A549 treated with GW870086 at 1 μM for 4 hours (cell line): ENCODE measurements at places on chromosomes 16 and 17. TPM values are rescaled to one million over a fixed set of nuclear protein-coding genes. Genes with fewer than 3 reads are reported as not detected.

Gene TP53I13
- total RNA-seq = 72.9 to 103 TPM (median 99.5 TPM) in 5 replicates

Gene PIK3R5
- total RNA-seq = 0.08 TPM in 1 of 5 replicates, not detected in the others

Gene RASD1
- 1.2 to 1.9 TPM (median 1.7 TPM) in 5 replicates for total RNA-seq

Gene EPX
- total RNA-seq = not detected in 5 replicates

Gene IL32
- total RNA-seq = 21.6 to 35.8 TPM (median 29.8 TPM) in 5 replicates

Gene ACE
- 0.94 to 2.1 TPM (median 1.7 TPM) in 5 replicates for total RNA-seq

Gene KCNJ2
- total RNA-seq = 0.03 to 0.07 TPM (median 0.05 TPM) in 5 replicates

Gene ZNF174
- 11.8 to 13.9 TPM (median 13.3 TPM) in 5 replicates for total RNA-seq

Gene SAT2
- total RNA-seq = 65.1 to 91.4 TPM (median 81.4 TPM) in 5 replicates

Gene KRTAP4-1
- 0.20 to 0.22 TPM in 2 of 5 replicates, not detected in the others for total RNA-seq

Gene PRR35
- 0.13 to 0.22 TPM (median 0.17 TPM) in 4 of 5 replicates, not detected in the other for total RNA-seq

Gene KRT35
- total RNA-seq = not detected in 5 replicates

Gene TMEM204
- 0.07 to 0.08 TPM in 2 of 5 replicates, not detected in the others for total RNA-seq

Gene KRT20
- total RNA-seq = 0.10 to 0.53 TPM (median 0.27 TPM) in 5 replicates

Gene OR3A3
- not detected in 5 replicates for total RNA-seq

Gene ACSM2A
- total RNA-seq = not detected in 5 replicates

Gene CDRT4
- total RNA-seq = 0.64 to 1.7 TPM (median 0.78 TPM) in 4 of 5 replicates, not detected in the other

Gene TEX14
- total RNA-seq = 0.12 to 0.47 TPM (median 0.29 TPM) in 5 replicates

Gene KRTAP2-1
- total RNA-seq = not detected in 5 replicates

Gene NLRP1
- total RNA-seq = 2.3 to 3.5 TPM (median 2.8 TPM) in 5 replicates

Gene NECAB2
- total RNA-seq = 1.9 to 2.9 TPM (median 2.4 TPM) in 5 replicates
